HS-27A (cell line): ENCODE measurements at places on chromosomes 11 and 22.
A peak's percentile ranks its signal among the peaks of the same experiment; 100 is the strongest.

- peak; percentile 27 for DNase-seq
These were observed 232.6 kb downstream of the FAT3 start for GRCh38 chr11:92457250-92457649.

- no peak for DNase-seq
These were observed 11.7 kb downstream of the GVQW3 start for GRCh38 chr11:76392870-76393269.

- no peak for DNase-seq
These were observed 41.0 kb downstream of the TRAF6 start for GRCh38 chr11:36469063-36469462.

GRCh38 chr11:12531020-12531419 lies 143.2 kb upstream of the TEAD1 start:
- DNase-seq = no peak

GRCh38 chr22:31253949-31254348 lies 38.3 kb downstream of the PIK3IP1 start:
- DNase-seq = no peak

DNA sequence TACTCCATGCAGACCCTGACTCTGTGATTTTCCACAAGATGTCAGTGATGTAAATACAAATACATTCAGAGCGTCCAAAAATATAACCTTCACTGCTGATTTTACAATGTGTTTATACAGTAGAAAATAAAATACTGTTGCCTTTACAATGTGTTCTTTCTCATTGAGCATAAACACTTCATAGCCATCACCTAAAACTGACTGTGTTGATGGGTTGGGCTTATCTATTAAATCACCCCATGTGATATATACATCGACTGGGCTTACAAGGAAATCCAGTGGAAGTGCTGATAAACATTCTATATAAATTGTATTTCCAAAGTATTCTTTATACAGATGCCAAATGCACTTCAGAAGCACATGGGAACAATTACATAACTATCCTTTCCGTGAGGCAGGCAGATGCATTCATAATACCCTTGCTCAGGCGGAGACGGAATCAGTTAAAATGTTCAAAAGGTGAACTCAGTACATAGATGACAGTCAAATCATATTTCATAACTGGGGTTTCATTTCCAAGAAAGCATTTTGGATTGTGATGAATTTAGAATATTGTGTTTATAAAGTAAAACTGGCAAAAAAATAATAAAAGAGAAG lies 27.7 kb downstream of the DDI1 start:
- no peak for DNase-seq

DNA sequence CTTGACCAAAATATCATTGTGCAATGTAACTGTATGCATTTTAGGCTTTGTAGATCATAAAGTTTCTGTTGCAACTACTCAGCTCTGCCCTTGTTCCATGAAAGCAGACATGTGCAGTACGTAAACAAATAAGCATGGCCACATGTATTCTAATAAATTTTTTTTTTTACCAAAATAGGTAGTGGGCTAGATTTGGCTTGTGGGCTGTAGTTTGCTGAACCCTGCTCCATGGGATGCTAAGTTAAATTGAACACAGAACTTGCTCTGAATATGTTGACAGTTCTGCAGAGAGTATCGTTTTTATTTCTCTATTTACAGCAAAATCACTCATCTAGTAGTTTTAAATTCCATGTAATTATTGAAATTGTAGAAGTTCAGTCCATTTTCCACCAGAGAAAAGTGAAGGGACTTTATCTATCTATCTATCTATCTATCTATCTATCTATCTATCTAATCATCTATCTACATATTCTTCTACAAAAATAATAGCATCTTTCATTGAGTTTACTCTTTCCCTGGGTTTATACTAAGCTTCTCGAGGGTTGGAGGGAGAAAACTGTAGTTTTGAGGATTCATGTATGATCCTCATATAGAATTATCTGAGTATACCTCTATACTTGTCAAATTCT lies 9.5 kb upstream of the OOSP4A start:
- DNase-seq = no peak

DNA sequence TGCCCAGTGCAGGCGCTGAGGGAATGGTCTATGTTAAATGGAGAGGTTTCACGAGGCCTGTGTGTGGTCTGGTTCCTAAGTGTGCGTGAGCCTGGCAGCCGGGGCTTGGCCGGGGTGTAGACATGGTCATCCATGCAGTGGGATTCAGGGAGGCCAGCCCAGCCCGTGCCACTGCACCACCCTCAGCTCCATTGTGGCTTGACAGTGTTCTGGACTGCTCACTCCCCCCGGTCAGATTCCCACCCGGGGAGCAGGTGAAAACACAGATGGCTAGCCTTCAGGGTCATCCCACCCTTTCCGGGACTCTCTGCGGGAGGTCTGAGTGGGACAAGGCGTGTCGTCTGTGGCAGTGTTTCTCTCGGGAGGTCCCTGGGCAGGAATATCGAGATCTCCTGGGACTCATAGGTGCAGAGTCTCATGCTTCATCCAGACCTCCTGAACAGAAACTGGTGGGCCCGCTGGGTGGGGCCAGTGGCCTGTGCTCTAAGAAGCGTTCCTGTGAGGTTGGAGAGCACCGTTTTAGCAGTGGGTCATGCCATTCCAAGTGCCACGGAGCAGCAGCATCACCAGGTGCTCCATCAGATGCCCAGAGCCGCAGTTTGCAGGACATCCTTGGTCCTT lies 52.3 kb downstream of the ST14 start:
- no peak for DNase-seq

GRCh38 chr11:35892166-35892565 lies 51.7 kb upstream of the LDLRAD3 start:
- no peak for DNase-seq
